ENCODE measurements at places on chromosomes 1 and 21.

DNA sequence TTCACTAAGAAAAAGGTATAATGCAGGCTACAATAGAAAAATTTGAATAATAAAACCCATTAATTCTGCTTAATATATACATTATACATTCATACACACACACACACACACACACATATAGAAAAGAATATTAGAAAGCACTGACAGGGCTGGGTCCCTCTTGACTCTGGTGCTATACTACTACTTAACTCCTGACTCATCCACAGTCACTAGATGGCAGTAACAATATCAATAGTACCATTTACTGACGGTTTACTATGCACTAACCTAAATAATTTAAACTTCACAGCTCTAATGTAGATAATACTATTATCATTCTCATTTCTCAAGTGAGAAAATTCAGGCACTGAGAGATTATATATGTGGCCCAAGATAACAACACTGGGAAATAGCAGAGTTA is 87.5 kb downstream of the COP1 start:
- no peak for DNase-seq

GRCh38 chr1:228091084-228091483 is 8.6 kb downstream of the ARF1 start:
- no peak for DNase-seq

DNA sequence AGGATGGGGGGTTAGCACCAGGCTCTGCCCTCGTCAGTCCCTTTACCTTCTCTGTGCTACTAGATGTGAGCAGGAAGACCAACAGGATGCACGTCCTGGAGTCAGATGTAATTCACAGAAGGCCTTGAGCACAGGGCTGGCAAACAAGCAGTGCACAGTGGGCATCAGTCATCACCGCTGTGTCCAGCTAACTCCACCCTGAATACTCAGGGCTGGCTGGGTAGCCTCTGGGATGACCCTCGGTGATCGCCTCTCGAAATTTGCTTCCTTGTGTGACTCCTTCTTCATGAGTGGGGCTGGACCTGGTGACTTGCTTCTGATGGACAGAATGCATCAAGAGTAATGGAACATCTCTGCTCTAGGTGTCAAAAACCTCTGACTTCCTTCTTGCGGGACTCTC is 92.2 kb upstream of the TMPRSS2 start:
- no peak for DNase-seq

DNA sequence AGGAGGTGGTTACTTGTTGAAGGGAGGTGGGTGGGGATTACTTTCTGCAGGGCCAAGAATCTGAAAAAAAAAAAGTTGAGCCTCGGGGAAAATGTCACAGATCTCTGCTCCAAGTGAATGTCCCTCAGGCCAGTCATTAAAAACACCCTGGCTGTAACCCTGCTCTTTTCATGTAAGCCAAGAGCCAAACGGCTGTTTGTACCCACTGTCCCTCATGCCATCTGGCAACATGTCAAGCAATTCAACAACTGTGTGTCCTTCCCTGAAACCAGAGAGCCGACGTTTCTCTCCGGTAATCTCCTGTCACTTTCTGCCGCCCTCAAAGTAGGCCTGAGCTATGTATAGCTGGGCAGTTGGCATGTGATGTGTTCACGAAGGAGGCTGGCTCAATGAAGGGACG is 14.7 kb downstream of the CASQ2 start:
- DNase-seq: no peak

GRCh38 chr1:60573726-60574409 is 500.3 kb upstream of the C1orf87 start:
- no peak for DNase-seq

- DNase-seq: no peak
Observed at GRCh38 chr1:17668624-17669175, 86.4 kb upstream of the ACTL8 start.

- no peak for DNase-seq
Observed at GRCh38 chr21:24945910-24946309, 661.4 kb downstream of the MRPL39 start.

DNA sequence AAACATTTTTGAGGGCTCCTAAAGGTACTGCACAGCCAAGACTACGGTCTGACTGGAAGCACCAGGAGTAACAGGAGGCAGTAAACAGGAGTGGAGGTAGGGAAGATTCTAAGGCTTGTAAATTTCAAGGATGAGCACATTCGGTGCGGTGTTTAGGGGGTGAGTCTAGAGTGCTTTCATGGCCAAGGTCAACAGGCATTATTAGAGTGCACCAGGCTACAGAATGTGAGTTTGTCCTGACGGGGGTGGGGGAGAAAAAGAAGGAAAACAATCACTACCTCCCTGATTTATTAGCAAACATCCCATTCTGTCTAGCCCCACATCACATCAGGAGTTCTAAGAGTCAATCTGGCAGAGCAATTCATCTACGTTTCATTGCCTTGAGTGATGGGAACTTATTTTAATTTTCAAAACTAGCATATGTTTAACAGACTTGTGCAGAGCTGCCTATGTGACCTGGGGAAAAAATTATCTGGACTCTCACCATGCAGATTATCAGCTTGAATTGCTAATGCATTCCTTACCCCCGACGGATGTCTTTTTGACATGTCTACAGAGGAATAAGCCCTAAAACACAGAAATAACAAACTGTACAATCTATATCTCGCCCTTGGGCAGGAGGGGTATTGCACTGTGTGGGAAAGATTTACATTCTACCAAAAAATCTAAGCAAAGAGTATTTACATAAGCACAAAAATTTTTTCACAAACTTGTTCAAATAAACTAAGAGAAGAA is 45.0 kb downstream of the APP start:
- no peak for DNase-seq

DNA sequence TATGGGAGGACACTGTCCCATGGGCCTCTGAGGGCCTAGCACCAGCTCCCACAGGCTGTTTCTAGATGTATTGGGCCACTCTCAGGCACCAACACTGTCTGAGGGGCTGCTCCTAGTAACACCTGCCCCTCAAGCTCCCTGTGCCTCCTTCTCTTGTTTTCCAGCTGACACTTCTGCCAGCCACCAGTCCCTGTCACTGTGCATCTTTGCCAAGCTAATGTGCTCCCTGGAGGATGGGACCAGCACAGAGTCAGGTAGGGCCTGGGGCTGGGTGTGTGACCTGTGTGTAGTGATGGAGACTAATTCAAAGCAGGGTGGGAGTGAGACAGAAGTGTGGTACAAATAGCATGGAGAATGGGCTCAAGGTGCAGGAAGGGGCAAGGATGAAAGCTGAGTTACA is 29.4 kb upstream of the MAGOH start:
- DNase-seq: no peak

DNA sequence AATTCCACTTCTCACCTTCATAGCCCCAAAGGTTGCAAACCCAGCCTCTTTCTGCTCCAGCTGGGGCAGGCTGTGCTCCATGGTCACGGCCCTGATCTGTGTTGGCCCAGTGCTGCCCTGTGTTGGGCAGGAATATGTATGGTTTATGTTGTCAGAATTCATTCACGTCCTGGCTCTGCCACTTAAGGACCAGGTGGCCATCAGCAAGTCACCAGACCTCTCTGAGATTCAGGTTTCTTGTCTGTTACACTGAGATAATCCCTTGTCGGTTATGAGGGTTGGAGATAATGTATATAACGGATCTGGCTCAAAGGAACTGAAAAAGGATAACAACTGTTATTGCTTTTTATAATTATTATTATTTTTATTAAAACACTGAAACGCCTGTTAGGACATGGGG is 39.1 kb upstream of the SELENON start:
- DNase-seq: no peak

GRCh38 chr21:8993943-8994639 is 1527.3 kb upstream of the TPTE start:
- DNase-seq: no peak

DNA sequence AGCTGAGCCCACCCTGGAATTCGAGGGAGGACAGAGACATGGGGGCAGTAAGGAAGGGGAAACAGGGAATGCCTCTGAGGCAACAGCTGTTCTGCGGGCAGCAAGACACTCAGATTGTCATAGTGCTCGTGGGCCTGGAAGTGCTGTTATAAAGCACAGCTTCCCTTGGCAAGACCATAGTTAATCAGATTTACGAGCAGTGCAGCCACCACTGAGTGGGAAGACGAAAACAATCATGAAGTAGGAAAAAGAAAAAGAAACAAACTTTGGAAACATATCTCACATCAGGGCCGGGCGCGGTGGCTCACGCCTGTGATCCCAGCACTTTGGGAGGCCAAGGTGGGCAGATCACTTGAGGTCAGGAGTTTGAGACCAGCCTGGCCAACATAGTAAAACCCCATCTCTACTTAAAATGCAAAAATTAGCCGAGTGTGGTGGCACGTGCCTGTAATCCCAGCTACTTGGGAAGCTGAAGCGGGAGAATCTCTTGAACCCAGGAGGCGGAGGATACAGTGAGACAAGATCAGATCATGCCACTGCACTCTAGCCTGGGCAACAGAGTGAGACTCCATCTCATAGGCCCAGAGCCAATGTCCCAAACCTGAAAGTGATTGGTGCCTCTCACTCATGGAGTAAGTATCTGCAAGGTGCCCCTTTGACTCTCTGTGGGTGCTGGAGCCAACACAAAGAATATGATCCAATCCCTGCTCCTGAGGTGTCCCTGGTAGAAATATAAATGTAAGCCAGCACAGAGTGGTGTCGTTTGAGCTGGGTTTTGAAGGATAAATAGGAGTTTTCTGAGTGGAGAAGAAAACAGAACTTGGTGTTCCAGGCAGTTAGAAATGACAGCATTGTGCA is 55.6 kb upstream of the GPR153 start:
- no peak for DNase-seq

DNA sequence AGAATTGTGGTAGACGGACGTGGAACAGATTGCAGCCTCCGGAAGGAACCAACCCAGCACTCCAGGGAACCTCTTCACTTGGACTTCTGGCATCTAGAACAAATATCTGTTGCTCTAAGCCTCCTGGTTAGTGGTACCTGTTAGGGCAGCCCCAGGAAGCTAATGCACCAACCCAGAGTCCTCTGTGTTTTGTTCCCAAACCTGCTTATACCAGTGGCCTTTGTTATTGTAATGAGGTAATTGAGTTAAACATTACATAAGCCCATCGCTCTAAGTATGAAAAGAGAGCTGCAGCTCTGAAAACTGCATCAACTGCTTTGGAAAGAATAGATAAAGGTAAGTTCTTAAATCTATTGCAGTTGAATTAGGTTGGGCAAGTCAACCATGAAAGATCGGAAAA is 516.7 kb downstream of the NPHP4 start:
- no peak for DNase-seq
